ENCODE measurements at places on chromosomes 1 and 21. TPM values are rescaled to one million over a fixed set of nuclear protein-coding genes. Genes with fewer than 3 reads are reported as not detected.

MPZ gene
- 0.38 TPM for total RNA-seq

KRTAP8-1 gene
- not detected for total RNA-seq

IFNAR2 gene
- total RNA-seq = 8.1 TPM

SH2D1B gene
- total RNA-seq = not detected

MX2 gene
- 0.38 TPM for total RNA-seq

KCND3 gene
- not detected for total RNA-seq

TMEM82 gene
- not detected for total RNA-seq

DSCAM gene
- total RNA-seq = not detected

LRRC7 gene
- total RNA-seq = not detected

ADGRB2 gene
- 11.7 TPM for total RNA-seq

KISS1 gene
- 2.3 TPM for total RNA-seq

MPZL1 gene
- 79.2 TPM for total RNA-seq

TATDN3 gene
- 9.6 TPM for total RNA-seq

CD101 gene
- 1.6 TPM for total RNA-seq

MEX3A gene
- total RNA-seq = 23.7 TPM

ELF3 gene
- 79.7 TPM for total RNA-seq

ASTN1 gene
- not detected for total RNA-seq

PLD5 gene
- not detected for total RNA-seq

TMEM201 gene
- total RNA-seq = 20.2 TPM

AKNAD1 gene
- total RNA-seq = not detected

LYSMD1 gene
- 7.1 TPM for total RNA-seq

NLRP3 gene
- total RNA-seq = 0.81 TPM

RHD gene
- not detected for total RNA-seq

CNN3 gene
- 210 TPM for total RNA-seq

COL18A1 gene
- 403 TPM for total RNA-seq

PRKACB gene
- total RNA-seq = 9.8 TPM

PSMA5 gene
- total RNA-seq = 35.8 TPM

PLEKHN1 gene
- 5.5 TPM for total RNA-seq

HAPLN2 gene
- total RNA-seq = 0.25 TPM

S100A13 gene
- total RNA-seq = 146 TPM

SLC22A15 gene
- 3.0 TPM for total RNA-seq

LY9 gene
- not detected for total RNA-seq

SIK1 gene
- total RNA-seq = 7.2 TPM

FMO5 gene
- 0.16 TPM for total RNA-seq

PPFIA4 gene
- 0.38 TPM for total RNA-seq

RGS13 gene
- total RNA-seq = not detected

CLDN17 gene
- total RNA-seq = not detected

OR2T29 gene
- not detected for total RNA-seq

DDAH1 gene
- total RNA-seq = 37.6 TPM

TACSTD2 gene
- total RNA-seq = 13.9 TPM

CFHR4 gene
- not detected for total RNA-seq

CATSPERE gene
- 0.16 TPM for total RNA-seq

DLGAP3 gene
- total RNA-seq = 0.13 TPM

PAQR7 gene
- 9.3 TPM for total RNA-seq

COL24A1 gene
- total RNA-seq = under 0.01 TPM

AVPR1B gene
- not detected for total RNA-seq
